Right renal pelvis (tissue), 4 donors: ENCODE measurements at places on chromosomes 7 and 10.

- no peak for DNase-seq
Measured at GRCh38 chr10:481628-482027, 207.8 kb downstream of the DIP2C start.

GRCh38 chr10:79070081-79070605 lies 1.4 kb downstream of the ZMIZ1 start:
- DNase-seq: no peak

GRCh38 chr10:112991888-112992491 lies 41.9 kb downstream of the TCF7L2 start:
- no peak for DNase-seq

DNA sequence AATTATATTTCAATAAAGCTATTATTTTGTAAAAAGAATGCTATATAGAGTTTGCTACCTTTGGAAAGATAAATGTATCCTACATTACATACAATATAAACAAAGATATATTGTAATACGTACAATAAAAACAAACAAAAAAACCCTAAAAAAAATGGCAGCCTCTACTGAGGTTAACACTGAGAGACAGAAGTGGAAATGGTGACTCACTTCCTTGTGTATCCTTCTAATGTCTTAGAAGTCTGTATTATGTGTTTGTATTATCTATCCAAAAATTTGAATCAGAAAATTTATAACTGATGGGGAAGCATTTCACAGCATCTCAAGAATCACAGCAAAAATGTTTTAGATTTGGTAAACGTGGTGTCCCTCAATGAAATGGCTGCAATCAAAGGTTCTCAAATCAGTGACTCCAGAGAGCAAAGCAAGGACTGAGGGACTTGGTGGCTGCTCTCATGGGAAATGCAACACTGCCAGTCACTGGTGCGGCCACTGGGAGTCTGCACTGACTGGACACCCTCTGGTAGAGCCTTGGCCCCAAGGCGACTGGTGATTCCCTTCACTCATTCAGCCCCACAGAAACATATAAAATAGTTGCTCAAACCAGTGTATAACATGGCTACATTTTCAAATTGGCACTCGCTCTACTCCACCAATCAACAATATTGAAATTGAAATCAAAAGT lies 53.8 kb downstream of the PANK1 start:
- DNase-seq: no peak

GRCh38 chr7:101593556-101593955 lies 35.5 kb downstream of the MYL10 start:
- DNase-seq: no peak

GRCh38 chr10:101781655-101781983 lies 1.6 kb downstream of the NPM3 start:
- DNase-seq: no peak

GRCh38 chr7:27053153-27053552 lies 42.6 kb downstream of the HOXA1 start:
- no peak for DNase-seq

DNA sequence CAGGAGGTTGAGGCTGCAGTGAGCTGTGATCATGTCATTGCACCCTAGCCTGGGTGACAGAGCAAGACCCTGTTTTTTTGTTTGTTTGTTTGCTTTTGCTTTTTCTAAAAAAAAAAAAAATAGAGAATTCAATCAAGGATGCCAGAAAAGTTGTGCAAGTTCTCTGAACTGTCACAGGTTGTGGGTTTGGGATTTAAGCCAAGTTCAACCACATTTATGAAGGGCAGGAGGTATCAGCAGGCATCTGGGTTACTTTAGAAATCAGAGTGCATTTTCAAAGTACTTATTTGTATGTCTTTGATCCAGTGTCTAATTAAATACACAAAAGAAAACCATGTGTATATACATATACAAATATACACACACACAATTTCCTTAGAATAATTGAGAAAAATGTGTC lies 151.2 kb upstream of the MINDY3 start:
- no peak for DNase-seq

- DNase-seq: no peak
Measured at GRCh38 chr7:91276909-91277308, 12.7 kb downstream of the FZD1 start.

GRCh38 chr7:4299431-4299830 lies 382.7 kb upstream of the FOXK1 start:
- no peak for DNase-seq

DNA sequence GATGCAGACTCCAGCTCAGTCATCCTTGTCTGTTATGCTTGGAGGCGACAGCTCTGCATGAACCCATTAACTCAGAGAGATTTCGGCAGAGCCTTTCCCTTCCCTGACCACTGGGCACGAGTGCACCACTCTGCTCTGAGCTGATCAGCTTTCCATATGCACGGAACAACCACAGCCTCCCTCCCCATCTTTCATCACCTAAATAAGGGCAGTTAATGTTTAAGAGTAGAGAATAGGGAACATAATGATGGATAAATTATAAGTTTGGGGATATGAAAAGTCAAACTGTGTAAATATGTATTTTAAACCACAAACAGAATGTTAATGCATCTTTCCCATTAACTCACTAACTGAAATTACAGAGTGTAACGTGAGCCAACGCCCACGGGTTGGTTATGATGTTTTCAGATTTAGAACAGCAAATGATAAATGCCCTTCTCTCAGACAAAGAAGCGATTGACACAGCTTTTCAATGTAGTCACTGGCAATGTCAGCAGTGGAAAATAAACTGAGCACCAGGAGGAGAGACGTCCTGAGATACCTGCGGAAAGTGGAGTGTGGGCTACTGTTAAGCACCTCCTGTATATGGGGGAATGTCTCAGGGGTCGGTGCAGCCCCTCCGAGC lies 658.2 kb downstream of the LRMDA start:
- DNase-seq: no peak
